Stimulated activated CD4-positive, alpha-beta T cell treated with anti-CD3 and anti-CD28 coated beads, Interleukin-12 subunit alpha, Interleukin-12 subunit beta, amount 100 ng/mL, for 24 hours (primary cell): ENCODE measurements at places on chromosomes 1 and 21.

DNA sequence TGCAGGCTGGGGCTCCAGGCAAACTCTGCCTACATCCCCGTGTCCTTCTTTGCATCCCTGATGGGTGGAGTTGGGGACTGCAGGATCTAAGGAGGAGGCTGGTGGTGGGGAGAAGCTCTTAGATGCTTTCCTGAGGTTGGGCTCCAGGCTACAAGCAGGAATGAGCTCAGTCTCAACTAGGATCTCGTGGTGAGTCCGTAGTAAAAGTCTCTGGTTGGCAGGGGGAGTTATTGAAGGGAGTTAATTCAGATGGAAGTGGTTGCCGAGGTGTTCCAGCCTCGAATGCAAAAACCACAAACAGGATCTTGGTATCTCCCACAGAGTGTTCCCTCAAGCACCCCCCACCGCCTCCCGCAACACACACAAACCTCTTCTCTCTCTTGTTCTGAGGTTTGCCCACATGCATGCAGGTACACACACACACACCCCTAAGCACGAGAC lies 35.0 kb downstream of the TMCC2 start:
- no peak for DNase-seq

DNA sequence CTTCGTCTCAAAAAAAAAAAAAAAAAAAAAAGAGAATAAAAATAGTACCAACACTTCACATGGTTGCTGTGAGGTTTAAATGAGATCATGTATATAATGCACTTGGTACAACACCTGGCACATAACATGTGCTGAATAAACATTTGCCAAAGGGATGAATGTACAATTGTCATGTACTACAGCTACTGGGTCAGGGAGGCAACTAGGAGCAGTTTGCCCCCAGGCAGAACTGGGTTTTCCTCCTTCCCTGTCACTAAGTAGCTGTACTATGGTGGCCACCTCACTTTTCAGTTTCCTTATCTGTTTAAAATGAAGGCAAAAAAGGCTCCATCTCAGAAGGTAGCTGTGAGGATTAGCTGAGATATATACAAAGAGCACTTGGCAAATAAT lies 11.5 kb downstream of the AK2 start:
- DNase-seq, result no peak

DNA sequence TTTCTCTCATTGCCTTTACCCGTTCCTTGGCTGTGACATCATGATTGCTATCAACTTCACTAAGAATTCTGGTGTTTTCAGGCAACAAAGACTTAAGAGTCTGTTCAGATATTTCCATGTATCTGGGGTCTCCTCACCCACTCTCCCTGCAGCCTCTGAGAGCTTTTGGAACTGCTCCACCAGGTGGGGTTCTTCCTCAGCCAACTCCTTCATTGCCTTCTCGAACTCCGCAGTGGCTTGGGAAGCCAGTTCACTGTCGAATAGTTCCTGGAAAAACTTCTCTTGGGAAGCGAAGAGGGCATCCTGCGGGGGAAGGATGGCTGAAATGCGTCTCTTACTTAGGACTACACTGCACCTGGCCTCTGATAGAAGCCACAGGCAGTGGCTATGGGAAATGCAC lies 2.1 kb downstream of the PEX19 start:
- no peak for DNase-seq

GRCh38 chr1:107379826-107380225 lies 239.0 kb downstream of the NTNG1 start:
- DNase-seq, result no peak

GRCh38 chr1:25080294-25081209 lies 150.5 kb upstream of the RUNX3 start:
- DNase-seq, result no peak

DNA sequence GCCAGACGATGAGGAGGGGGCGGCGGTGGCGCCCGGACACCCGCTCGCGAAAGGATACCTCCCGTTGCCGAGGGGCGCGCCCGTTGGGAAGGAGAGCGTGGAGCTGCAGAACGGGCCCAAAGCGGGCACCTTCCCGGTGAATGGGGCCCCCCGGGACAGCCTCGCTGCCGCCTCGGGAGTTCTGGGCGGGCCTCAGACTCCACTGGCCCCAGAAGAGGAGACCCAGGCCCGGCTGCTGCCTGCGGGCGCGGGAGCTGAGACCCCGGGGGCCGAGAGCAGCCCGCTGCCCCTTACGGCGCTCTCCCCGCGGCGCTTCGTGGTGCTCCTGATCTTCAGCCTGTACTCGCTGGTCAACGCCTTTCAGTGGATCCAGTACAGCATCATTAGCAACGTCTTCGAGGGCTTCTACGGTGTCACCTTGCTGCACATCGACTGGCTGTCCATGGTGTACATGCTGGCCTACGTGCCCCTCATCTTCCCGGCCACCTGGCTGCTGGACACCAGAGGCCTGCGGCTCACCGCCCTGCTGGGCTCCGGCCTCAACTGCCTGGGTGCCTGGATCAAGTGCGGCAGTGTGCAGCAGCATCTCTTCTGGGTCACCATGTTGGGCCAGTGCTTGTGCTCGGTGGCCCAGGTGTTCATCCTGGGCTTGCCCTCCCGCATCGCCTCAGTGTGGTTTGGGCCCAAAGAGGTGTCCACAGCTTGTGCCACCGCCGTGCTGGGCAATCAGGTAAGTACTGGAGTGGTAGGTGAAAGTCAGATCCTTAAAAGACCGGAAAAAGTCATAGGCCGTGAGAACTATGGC lies 588 bp downstream of the FLVCR1 start:
- DNase-seq, result no peak

GRCh38 chr1:207898260-207898659 lies 12.7 kb downstream of the CD34 start:
- no peak for DNase-seq

DNA sequence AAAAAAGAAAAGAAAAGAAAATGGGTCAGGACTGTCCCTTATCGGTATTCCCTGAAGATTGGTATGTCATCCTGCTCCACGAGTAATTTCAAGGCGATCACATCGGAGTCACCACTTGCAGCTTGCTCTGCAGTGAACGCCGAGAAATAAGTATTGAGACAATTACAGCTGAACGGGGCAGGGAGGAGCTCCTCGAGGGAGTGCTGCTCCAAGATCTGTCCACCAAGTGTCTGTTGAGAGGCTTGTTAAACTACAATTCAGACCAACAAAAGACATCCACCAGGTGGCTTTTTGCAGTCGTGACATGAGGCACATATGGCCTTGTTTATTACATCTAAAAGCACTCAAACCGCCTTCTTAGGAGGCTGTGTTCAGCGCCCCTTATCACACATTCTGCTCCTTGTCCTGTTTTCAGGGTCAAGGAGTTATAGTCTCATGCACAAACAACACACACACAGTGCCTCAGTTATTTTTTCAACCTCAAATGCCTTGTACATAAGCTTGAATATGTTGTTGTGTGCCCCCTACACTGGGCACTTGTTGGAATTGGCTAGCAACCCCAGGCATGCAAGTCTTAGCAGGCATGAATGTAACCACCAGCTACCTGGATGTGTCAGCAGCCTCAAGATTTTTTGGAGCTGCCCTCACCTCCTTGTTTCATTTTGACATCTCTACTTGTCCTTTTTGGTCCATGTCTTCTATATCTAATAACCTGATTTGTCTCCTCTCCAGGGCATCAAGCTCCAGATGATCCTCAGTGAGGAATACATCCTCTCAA lies 13.0 kb upstream of the CD48 start:
- no peak for DNase-seq

DNA sequence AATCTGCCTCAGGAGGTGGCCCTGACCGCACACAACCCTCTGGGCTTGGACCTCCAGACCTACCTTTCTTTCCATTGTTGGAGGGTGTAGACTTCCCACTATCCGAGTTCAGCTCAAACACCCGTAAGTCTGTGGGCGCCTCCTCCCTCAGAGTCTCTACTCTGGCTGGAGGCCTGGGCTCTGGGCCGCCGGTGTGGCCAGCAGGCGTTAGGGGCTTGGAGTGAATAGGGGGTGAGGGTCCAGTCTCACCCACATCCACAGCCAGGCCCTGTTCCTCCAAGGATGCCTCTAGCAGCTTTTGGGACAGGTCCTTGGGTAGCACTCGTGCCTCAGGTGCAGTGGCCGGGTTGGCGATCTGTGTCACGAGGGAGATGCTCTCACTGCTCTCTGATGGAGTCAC lies 13.9 kb downstream of the TSSK3 start:
- no peak for DNase-seq

GRCh38 chr1:26387447-26387846 lies 14.9 kb upstream of the ZNF683 start:
- DNase-seq, result no peak

DNA sequence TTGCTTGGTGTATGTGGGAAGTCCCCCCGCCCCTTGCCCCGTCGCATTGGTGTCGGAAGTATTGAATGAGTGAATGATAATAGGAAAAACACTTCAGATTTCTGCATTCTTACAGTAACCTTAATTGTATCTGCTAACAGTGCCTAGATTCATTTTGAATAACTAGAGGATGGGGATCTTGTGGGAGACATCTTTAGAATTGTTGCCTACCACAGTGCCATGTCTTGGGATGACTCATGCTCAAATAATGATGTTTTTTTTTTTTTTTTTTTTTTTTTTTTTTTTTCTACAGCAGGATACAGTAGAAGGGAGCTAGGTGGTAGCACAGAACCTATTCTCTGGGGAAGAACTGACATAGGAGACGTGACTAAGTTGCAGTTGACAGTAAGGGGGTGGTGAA lies 237.9 kb downstream of the USP25 start:
- DNase-seq, result no peak

- no peak for DNase-seq
Measured at GRCh38 chr1:243247901-243248300, 7.2 kb downstream of the CEP170 start.

DNA sequence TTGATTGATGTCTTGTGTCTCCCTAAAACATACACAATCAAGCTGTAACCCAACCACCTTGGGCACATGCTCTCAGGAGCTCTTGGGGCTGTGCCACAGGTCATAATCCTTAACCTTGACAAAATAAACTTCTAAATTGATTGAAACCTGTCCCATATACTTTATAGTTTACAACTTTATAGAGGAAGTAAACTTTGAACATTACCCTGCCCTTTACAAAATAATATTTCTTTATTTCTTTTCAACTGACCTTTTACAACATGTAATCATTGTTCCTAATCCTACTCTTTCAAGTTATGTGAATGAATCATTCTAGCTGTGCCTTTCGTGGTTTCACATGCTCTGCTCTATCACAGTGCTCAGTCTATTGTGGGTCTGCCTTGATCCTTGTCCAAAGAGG lies 118.3 kb upstream of the ATP1A1 start:
- DNase-seq, result no peak

- no peak for DNase-seq
Measured at GRCh38 chr1:206945779-206946178, 487 bp downstream of the PIGR start.

- no peak for DNase-seq
Measured at GRCh38 chr1:224447251-224447650, 12.7 kb upstream of the WDR26 start.

- no peak for DNase-seq
Measured at GRCh38 chr1:151005729-151006319, 878 bp downstream of the MINDY1 start.

DNA sequence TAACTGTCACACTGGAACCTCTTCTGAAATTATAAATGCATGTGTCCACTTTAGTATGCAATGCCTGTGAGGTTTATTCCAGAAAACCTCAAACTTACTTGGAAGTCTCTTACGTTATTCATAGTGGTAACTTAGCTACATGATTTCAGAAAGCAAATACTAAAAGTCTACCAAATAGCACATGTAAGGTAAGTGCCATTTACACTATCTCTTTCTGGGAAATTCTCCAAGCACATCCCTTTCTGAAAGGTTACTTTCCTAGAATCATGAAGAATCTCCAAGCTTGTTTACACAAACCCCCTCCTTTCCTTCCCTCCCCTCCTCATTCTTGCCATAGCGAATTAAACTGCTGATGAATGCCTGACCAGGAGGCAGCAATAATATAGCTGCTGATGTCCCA lies 42.5 kb downstream of the RAB3GAP2 start:
- no peak for DNase-seq

DNA sequence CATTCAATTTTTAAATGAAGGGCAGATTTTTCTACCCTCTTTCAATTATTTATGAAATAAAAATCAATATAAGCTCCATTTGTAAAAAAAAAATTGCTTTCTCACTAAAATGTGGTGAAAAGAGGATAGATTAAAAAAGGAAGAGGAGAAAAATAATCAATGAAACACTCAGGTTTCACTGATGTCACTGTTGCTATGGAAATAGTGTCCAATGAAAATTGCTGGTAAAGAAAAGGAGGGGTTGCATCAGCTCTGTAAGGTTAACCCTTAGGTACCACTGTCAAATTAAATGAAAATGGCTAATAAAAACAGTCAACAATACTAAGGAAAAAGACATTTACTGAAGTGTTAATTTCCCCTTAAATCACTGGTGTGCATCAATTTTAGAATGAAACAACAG lies 91.6 kb upstream of the TTC39A start:
- DNase-seq, result no peak
